ENCODE measurements at places on chromosomes 1 and 21.

DNA sequence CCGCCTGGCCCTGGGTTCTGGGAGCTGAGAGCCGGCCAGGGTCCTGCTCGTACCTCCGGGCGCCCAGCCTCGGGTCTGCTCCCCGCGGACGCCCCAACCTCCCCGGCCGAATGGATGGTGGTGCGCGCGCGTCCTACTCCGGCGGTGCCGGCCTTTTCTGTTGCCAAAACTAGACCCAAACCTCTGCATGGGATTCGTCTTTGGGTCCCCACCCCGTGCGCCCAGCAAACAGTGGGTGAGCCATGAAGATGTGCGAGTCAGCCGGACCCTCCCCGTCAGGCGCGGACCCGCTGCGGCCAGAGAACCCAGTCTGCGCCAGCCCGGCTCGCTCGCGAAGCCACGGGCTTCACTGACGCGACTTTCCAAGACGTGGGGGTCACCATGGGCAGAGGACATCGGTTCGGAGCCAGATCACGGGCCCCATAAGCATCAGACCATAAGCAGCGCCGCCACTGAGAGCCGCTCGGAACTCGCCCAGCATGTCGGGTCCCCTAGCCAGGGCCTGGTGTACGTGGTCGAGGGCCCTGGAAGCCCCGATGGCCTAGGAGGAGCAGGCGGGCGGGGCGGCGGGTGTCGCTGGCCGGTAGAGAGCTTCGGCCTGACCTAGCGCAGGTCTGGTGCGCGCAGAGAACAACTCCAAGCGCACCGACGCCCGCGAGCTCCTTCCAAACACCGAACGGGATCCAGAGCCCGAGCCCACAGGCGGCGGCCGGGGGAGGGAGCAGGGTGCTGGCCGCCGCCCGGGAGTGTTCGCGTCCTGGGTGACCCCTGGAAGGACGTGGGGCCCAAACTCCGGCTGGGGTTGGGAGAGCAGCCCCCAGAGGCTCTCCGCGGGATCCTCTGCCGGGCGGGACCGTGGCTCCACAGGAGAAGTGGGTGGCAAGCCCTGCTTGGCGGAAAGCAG is 1.0 kb upstream of the TP73 start:
- no peak for DNase-seq

DNA sequence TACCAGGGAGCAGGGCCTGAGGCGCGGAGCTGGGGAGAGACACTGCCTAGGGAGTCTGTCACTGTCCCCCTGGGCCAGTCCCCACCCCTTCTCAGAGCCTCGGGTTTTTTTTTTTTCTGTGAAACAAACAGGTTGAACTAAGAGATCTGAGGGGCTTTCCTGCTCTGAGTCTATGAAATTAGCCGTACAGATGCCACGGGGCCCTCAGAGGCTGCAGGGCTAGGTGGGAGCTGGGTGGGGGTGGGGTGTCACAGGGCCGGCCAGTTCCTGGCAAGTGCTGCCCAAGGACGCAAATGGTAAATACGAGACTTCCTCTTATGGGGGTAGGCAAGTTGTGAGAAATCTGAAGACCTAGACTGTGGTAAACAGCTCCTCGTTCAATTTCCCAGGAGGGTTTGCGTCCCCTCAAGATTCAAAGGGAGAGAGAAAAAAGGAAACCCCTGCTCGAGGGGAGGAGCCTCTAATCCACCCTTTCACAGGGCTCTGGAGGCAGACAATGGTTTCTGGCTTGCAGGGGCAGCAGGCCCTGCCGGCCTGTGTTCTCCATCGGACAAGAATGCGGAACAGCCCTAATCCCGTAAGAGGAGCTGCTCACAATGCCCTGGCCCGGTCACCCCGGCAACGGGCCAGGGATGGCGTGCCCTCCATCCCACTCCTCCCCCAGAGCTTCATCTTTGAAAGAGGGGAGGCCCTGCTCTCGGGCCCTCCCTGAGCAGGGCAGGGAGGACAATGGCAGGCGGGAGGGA is 7.8 kb downstream of the NUAK2 start:
- peak; percentile 86 for DNase-seq

- DNase-seq = no peak
Observed at GRCh38 chr1:147850737-147851136, 51.9 kb upstream of the GJA8 start.

DNA sequence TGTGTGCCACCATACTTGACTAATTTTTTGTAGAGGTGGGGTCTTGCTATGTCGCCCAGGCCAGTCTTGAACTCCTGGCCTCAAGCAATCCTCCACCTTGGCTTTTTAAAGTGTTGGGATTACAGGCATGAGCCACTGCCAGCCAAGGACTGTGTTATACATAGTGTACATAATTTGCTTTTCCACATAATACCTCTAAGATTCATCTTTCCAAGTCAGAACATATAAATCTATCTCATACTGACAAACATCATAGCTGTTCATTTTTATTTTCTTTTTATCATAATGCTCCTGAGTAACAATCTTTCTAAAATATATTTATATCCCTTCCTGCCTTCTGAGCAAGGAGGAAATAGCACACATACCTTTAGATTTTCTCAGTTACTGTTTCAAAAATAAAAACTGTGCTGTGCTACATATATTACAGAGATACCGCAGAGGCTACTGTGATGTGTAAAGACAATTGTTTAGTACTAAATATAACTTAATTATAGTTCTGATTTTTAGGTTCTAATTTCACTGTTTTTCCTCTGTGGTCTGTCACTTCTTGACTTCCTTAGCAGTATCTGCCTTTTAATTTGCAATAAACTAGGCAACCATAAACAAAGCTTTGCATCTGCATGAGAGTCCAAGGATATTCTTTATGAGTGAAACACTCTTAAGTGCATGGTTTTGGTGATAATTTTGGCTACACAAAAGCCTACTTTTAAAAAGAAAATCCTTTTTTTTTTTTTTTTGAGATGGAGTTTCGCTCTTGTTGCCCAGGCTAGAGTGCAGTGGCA is 59.3 kb downstream of the EYA3 start:
- DNase-seq = no peak

DNA sequence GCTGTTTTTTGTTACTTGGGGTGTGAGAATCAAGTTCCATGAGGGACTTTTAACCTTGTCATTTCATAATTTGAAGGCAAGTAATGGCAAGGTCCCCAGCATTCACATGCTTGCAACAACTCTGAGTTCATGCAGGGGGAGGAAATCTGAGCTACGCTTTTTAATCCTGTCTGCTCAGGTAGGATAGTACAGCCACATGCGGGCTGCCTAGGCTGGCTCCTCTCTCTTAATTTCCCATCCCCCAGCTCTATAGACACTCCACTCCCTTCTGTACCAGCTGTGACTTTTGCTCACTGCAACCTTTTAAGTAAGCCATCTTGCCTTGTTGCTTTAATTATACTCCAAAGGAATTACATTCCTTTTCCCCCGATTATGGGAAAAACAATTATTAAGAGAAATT is 30.1 kb downstream of the PTGFR start:
- no peak for DNase-seq

- peak; percentile 39 for DNase-seq
Observed at GRCh38 chr1:225855503-225856300, 26.5 kb downstream of the TMEM63A start.

- DNase-seq = no peak
Observed at GRCh38 chr1:193960499-193960898, 774.1 kb upstream of the B3GALT2 start.

All from suppressor macrophage treated with lipopolysaccharide for 4 hours (primary cell).